Nephron progenitor cell (in vitro differentiated cells): ENCODE measurements at places on chromosomes 6 and 20.

GRCh38 chr6:168865-169455, 123.3 kb upstream of the DUSP22 start:
- DNase-seq, result no peak

GRCh38 chr20:51182571-51182970, 159.7 kb upstream of the KCNG1 start:
- no peak for DNase-seq

- DNase-seq, result no peak
Measured at GRCh38 chr6:117399924-117400323, 25.8 kb downstream of the ROS1 start.

DNA sequence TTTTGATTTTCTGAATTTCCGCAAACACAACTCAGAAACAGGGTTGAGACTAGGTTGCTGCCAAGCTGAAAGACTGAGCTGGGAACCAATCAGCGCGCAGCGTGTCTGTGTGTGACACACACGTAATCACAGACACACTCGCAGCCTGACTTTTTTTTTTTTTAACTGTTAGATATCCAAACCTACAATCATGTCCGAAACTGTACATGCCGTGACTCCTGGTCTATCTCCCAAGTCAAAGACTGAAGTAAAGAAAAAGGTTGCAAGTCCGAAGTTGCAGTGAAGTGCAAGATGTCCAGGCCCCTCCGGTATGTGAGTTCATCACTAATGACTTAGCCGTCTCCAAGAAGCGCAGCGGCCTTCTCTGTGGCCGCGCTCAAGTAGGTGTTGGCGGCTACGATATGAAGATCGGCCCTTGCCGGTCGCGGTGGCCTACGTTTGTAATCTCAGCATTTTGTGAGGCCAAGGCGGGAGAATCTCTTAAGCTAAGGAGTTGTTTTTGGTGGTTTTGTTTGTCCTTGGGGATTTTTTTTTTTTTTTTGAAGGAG, 108.2 kb downstream of the HFE start:
- DNase-seq, result peak; percentile 60

DNA sequence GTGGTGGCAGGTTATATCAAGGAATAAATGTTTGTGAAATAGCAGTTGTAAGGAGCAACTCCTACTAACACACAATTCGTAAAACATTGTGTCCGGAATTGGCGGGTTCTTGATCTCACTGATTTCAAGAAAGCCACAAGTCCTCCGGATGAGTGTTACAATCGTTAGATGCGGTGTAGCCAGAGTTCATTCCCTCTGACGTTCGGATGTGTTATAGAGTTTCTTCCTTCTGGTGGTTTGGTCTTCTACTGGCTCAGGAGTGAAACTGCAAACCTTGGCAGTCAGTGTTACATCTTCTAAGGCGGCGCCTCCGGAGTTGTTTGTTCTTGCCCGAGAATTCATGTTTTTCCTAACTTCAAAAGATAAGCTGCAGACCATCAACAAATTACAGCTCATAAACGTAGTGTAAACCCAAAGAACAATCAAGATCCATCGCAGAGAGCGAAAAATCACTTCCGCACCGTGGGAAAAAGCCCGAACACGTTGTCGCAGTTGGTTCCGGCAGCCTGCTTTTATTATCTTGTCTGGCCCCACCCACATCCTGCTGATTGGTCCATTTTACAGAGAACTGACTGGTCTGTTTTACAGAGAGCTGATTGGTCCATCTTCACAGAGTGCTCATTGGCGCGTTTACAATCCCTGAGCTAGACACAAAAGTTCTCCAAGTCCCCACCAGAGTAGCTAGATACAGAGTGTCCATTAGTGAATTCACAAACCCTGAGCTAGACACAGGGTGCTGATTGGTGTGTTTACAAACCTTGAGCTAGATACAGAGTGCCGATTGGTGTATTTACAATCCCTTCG, 58.2 kb downstream of the TRIM27 start:
- DNase-seq, result peak; percentile 26

DNA sequence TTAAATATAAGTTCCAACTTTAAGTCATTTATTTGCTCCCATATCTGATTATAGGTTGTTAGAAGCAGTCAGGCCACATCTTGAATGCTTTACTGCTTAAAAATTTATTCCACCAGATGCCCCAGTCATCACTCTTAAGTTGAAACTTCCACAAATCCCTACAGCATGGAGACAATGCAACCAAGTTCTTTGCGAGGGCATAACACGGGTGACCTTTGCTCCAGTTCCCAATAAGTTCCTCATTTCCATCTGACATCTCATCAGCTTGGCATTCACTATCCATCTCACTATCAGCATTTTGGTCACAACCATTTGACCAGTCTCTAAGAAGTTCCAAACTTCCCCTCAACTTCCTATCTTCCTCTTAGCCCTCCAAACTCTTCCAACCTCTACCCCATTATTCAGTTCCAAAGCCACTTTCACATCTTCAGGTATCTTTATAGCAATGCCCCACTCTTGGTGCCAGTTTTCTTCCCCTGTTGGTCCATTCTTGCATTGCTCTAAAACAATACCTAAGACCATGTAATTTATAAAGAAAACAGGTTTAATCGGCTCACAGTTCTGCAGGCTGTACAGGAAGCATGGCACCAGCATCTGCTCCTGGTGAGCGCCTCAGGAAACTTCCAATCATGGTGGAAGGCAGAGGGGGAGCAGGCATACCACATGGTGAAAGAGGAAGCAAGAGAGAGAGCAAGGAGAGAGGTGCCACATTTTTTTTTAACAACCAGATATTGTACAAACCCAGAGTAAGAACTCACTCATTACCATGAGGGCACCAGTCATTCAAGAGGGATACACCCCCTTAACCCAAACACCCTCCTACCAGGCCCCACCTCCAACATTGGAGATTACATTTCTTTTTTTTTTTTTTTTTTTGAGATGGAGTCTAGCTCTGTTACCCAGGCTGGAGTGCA, 15.9 kb upstream of the ITPR3 start:
- no peak for DNase-seq

DNA sequence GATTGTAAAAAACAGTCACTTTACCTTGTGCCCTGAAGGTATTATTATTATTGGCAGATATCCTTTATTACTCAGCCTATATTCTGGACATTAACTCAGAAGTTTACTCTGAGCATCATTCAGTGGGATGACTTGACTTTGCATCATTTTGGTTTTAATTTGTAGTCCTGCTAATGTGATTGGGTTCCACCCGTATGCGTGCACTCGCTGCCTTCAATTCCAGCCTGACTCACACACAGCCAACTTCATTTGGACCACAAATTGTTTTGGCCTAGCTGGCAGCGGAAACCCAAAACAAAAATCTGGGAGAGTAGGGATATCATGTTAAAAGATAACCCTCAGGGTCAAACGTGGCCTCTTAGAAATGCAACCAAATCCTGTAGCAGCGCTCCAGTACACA, 704.4 kb upstream of the SLC35B3 start:
- DNase-seq, result no peak

GRCh38 chr6:39341937-39342336, 19.4 kb upstream of the KCNK16 start:
- no peak for DNase-seq
